Sciatic nerve (tissue), 2 donors: ENCODE measurements at places on chromosomes 1 and 21. TPM values are rescaled to one million over a fixed set of nuclear protein-coding genes. Genes with fewer than 3 reads are reported as not detected.

DNA sequence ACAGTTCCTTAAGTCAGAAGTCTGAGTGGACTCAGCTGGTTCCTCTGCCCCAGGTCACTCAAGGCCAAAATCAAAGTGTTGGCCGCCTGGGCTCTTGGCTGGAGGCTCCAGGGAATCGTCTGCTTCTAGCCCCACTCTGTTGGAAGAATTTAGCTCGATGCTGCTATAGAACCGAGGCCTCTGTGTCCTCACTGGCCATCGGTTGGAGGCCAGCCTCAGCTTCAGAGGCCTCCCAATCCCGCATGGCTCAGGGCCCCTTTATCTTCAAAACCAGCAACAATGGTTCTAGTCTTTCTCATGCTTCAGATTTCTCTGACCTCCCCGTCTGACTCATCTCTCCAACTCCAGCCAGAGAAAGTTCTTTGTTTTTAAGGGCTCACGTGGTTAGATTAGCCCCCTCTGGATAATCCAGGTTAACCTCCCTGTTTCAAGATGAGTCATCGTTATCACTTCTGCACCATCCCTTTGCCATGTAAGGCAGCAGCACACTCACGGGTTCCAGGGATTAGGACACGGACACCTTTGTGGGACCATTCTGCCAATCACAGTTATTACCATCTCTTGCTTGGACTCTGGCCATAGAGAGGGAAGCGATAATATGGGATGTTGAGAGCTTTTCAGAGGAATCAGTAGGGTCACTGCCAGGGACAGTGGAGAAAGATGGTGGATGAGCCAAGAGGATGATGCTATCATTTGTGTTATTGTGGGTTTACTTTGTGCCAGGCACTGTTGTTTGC is 13.6 kb downstream of the FHAD1 start:
- DNase-seq: no peak

GRCh38 chr1:226793620-226794276 is 54.7 kb upstream of the ITPKB start:
- no peak for DNase-seq

GRCh38 chr1:109089242-109090015 is 1.1 kb upstream of the TMEM167B start:
- peak; percentile 73 for DNase-seq

GRCh38 chr1:85943526-85943925 is 213.0 kb downstream of the COL24A1 start:
- DNase-seq: no peak

The RGS13 gene
- total RNA-seq: 0.22 TPM

The FAM76A gene
- total RNA-seq: 18.3 TPM

GRCh38 chr1:63041660-63042059 is 257.7 kb downstream of the ATG4C start:
- DNase-seq: no peak

The ARMH1 gene
- total RNA-seq: 3.9 TPM

- DNase-seq: peak; percentile 63
These were observed 328 bp downstream of the MYCL start for GRCh38 chr1:39901464-39901713.

GRCh38 chr1:147773215-147773715 is 12.9 kb upstream of the GJA5 start:
- no peak for DNase-seq
